ENCODE measurements at places on chromosomes 3 and 15. TPM values are rescaled to one million over a fixed set of nuclear protein-coding genes. Genes with fewer than 3 reads are reported as not detected.

Gene SPTSSB
- total RNA-seq, result 0.22 TPM

Gene PLCL2
- 3.5 TPM for total RNA-seq

- no peak for DNase-seq
These were observed 44.3 kb upstream of the MRPS22 start for GRCh38 chr3:139299261-139300132.

DNA sequence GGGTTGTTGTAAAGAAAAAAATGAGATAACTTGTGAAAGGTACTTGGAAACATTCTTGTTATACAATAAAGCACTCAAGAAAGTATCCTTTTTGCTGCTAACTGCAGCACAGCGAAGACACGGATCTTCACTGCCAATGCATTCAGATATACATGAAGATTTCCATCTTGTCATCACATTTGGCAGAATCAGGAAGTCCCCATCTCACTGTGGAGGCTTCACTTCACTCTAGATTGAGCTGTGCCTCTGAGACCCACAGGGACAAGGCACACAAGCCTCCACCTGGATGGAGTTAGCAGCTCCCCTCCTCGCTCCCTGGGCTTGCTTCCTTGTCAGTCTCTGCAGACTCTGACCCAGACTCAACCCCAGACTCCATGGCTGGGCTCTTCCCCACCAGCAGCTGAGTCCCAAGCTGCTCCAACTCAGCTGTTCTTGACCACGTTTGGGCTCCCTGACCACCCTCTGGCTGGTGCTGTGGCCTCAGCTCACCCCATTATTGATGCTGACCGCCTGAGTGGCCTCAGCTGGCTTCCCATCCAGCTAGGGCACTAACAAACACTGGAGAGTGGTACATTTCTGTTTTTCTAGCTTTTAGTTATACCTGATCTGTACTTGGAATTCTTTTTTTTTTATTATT, 45.4 kb upstream of the SMAD3 start:
- DNase-seq, result no peak

DNA sequence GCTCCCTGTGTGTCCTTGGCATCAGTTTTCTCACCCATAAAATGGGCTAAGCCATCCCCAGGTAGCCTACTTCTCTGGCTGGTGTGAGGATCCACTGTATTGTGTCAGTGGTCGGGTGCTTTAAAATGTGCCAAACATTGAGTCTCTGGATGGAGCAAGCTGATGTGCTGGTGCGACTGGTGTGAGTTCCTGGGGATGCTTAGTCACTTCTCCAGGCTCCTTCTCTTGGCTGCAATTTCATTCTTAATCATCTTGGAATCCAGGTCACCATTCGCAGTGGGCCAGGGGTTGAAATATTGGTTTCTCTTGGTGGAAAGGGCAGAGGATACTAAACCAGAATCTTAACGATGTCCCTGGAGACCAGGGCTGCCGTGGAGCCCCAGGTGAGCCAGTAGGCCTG, 29.3 kb downstream of the SCN5A start:
- DNase-seq, result no peak

DNA sequence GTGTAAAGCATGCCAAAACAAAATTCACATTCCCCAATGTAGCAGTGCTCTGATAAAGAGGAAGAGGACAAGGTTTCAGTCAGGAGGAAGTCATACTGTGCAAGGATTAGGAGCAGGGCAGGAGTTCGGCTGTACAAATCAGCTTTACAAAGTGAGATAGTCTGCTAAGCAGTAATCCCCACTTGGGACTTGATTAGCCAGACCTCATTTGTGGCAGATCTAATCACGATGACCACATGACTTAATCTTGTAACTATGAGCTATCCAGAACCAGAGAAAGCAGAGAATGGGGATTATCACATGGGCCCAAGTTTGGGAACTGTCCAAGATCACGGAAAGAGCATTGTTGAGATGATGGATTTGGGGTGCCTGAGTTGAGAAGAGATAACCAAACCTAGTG, 7.8 kb downstream of the DCBLD2 start:
- DNase-seq, result no peak

DNA sequence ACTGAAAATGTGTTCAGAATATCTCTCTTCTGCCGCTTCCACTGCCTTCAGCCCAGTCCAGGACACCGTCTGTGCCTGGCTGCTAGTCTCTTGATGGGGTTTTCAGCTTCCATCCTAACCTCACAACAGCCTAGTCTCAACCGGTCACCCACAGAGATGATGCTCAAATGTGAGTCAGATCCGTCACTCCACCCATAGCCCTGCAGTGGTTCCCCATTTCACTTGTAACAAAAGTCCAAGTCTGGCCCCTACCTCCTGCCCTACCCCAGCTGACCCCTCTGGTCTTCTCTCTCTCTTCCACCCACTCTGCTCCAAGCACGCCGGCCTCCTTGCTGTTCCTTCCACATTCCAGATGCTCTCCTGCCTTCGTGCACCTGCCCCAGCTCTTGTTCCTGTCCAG, 68.1 kb downstream of the PPARG start:
- no peak for DNase-seq

GRCh38 chr3:184439096-184439495, 59.2 kb downstream of the CHRD start:
- DNase-seq, result no peak

DNA sequence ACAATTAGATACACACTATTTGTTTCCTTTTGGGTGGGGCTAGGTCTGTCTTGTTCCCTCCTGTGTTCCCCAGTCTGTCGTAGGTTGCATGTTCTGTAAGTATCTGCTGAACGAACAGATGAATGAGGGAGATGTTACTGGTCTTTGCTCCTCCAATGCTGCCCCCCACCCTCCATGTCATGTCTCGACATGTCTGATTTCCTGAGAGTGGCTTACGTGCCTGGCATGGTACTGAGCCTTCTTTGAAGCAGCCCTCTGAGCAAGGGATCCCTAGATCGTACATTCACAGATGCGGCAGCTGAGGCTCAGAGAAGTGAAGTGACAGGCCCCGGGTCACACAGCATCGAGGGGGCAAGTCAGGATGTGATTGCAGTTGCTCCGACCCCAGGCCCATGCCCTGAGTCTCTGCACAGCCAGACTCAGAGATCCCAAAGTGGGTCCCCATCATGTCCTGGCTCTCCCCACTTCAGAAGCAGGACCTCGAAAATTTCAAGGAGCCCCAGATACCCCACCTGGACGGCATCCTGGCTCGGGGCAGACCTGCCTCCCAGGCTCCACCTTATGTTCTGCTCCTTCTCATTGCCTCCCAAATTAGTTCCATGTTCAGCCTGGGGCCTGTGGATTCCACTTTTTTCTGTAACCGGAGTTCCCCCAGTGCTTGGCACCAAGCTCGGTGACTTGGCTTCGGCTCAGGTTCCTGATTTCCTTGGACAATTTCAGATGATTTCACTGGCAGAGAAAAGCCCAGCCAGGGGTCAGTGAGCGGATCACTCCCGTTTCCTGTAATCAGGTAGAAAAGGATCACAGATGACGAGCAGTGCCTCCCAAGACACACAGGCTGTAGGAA, 24.7 kb downstream of the GOLGA6L2 start:
- DNase-seq, result peak; percentile 56

GRCh38 chr3:64143409-64144130, 81.7 kb downstream of the PRICKLE2 start:
- no peak for DNase-seq

- no peak for DNase-seq
These were observed 68.0 kb upstream of the ARL8B start for GRCh38 chr3:5054098-5054497.

GRCh38 chr3:195559723-195560409, 16.7 kb upstream of the PPP1R2 start:
- DNase-seq, result no peak

DNA sequence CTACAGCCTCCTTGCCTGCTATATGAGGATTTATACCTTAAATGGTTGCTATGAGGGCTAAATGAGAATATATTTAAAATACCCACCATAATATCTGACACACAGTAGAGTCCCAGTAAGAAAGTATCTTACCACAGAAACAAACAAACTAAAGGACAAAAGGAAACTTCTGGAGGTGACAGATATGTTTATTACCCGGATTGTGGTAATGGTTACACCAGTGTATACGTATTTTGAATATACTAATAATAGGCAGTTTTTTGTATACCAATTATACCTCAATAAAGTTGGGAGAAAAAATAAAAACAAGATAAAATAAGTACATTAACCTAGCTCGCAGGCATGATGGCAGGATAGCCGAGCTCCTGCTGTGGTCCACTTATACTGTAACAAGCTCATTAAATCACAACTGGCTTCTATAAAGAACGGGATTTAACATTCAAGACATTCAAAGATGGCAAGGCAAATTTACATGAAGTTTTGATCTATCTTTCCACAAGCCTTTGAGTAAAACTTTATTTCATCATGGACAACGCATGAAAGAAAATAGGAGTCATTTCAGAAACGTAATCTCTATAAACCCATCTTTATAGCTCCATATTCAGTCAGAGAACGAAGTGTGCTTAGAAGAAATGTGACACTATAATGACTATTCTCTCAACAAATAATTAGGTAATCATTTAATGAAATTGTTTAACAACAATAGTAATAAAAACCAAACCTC, 1.5 kb downstream of the RPN1 start:
- DNase-seq, result no peak

DNA sequence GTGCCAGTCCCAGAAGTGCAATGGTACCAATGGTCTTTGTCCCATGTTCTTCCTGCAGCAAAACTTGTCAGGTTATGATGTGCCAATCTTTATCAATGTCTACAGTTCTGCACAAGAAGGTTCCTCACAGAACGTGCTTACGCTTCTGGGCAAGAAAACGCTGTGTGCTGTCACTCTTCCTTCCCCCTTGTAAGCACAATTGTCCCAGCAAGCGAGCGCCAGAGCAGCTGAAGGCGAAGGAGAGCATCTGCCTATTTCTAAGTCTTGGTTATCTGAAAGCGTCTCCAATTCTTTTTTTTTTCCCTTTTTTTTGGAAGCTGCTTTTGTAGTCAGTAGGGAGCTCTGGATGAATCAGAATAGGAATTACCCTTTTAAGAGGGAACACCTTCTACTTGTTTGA, 514.4 kb downstream of the FGF12 start:
- no peak for DNase-seq

Measured in epithelial cell of proximal tubule (primary cell).